Lung (tissue), 17 donors: ENCODE measurements at places on chromosomes 5 and 9. TPM values are rescaled to one million over a fixed set of nuclear protein-coding genes. Genes with fewer than 3 reads are reported as not detected.

Gene SPRY4
- total RNA-seq, result 33.9 TPM

Gene OTULINL
- total RNA-seq, result 59.9 TPM

Gene LCN6
- total RNA-seq, result 8.6 TPM

DNA sequence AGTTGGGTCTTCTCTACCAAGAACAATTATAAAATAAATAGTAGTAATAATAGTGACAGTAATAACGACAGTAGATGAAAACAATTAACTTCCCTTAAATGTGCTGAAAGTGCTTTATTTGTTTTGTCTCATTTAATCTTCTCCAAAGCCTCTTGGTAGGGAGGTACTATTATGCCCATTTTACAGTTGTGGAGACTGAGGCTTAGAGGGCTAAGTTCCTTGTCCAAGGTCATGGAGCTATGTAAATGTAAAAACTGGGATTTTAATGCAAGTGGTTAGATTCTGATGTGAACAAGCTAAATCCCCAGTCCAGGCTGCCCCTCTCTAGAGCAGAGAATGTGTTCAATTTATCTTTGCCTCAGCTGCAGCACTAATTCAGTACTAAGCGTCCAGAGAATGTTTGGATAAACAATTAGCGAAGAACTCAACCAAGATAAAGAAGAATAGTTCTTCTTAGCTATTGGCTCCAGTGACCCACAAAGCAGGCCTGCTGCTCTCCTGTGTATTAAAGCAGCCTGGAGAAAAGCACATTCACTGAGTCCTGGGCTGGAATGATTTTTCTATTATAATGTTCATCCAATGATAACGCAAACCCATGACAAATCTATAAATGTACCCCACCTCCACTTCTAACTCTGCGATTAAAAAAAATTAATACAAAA is 68.8 kb downstream of the NPR3 start:
- peaks cover 2% of the 10 kb centered on the region for H3K36me3 ChIP-seq
- no peaks in the 10 kb centered on the region for H3K27me3 ChIP-seq
- no peaks in the 10 kb centered on the region for H3K4me1 ChIP-seq
- H3K27ac ChIP-seq, result no peak overlapping the region
- DNase-seq, result no peak

DNA sequence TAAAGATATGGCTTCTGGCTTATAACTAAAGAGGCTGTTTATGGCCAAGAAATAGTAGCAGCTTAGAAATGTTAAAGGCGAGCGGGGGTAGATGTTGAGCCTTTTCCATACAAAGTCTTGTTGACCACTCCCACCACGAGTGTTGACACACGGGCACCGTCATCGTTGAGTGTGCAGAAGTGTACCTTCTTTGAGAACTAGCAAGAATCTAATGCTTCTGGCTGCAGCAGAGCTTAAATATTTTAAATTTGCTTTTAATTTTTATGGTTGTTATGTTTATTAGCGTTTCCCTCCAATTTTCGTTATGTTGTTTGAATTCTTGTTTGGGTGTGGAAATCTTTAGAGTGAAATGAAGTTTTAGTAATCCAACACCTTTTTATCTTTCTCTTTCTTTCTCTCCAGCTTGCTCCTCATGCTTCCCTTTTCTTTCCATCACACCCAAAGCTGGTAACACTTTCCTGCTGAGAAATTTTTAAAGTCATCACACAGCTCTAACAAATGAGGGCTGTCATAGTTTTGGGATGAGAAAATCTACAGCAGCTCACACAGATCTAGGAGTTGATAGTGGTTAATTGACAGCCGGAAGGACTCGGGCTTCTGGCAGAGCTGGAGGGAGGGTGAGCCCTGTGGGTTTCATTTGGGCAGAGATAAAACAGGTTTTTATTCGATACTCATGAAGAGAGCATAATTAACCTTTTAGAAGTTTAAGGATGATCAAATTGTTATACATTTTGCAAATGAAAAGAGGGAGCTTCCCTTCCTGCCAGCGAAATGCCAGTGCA is 120.1 kb upstream of the ZNF608 start:
- no peaks in the 10 kb centered on the region for H3K27me3 ChIP-seq
- H3K4me3 ChIP-seq, result no peak overlapping the region
- DNase-seq, result peak; percentile 50
- H3K4me1 ChIP-seq, result peaks cover 38% of the 10 kb centered on the region
- H3K27ac ChIP-seq, result no peak overlapping the region

Gene LRRC19
- total RNA-seq, result 0.28 TPM

Gene PRLR
- total RNA-seq, result 3.4 TPM

DNA sequence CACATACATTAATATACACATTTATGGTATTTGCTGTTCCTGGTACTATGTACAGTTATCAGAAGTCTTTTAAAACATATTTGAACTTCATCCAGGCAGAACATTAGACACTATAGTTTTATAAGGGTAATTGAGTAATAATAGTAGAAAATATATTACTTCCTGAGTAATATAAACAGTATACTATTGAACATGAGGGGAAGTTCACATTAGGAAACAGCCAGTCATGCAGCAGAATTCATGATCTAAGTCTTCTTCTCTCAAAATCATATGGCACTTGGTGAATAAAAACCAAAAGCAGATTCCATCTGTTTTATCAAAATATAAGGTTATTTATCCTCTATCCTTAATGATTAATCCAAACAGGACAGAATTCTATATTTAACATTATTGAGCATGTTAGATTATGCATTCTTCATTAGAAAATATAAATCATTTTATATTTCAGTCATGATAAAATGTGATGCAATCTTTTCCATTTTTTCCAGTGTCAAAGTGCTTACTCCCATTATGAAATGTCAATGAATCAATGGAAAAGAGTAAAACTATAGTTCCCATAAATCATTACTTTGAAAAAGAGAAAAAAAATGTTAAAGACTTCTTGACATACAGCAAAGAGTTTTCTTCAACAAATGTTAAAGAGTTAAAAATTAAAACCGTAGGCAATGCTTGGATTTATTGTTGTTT is 584.3 kb upstream of the TUSC1 start:
- no peaks in the 10 kb centered on the region for H3K4me1 ChIP-seq
- no peak overlapping the region for H3K27ac ChIP-seq
- no peak overlapping the region for H3K4me3 ChIP-seq
- no peaks in the 10 kb centered on the region for H3K36me3 ChIP-seq
- no peak for DNase-seq
- no peaks in the 10 kb centered on the region for H3K27me3 ChIP-seq
